ENCODE measurements at places on chromosomes 7 and 10.

DNA sequence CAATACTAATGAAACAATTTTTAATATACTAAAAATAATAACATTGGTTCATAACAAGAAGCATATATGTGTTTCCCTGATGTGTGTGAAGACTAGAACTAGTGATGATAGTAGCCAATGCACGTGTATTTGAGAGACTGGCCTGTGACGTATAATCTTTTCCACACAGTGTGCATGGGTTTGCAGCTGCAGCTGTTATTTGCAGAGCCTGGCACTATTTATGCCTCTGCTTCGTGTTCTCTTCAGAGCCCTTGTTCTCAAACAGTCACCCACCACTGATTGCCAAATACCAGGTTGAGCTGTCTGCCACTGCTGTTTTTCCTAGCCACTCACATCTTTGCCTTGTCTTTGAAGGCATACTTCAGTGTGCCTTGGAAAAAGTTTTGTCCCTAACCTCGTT is 531.7 kb downstream of the ETV1 start:
- no peak for DNase-seq

GRCh38 chr7:127650847-127651555 is 993 bp upstream of the SND1 start:
- no peak for DNase-seq

GRCh38 chr7:157407512-157408257 is 70.9 kb downstream of the DNAJB6 start:
- DNase-seq: no peak

GRCh38 chr7:44637788-44638594 is 31.6 kb downstream of the OGDH start:
- peak; percentile 38 for DNase-seq

- no peak for DNase-seq
Observed at GRCh38 chr10:54903745-54904144, 102.7 kb upstream of the PCDH15 start.

DNA sequence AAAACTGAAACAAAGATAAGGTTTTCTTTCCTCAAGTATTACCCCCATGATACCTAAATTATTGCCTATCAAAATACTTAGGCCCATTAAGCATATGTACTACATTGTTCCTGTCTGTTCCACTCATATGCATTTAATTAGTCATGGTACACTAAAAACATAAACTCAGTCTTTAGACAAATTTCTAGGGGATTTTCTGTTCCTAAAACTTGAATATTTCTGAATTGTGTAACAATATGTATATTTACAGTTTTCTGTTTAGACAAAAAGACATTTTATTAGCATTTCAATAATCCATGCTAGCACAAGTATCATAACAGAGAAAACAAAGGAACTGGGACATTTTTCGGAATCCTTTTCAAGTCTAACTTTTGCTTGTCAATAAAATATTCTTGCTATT is 234.2 kb downstream of the CRPPA start:
- DNase-seq: no peak

- DNase-seq: no peak
Observed at GRCh38 chr10:29530112-29530976, 104.4 kb downstream of the SVIL start.

- DNase-seq: no peak
Observed at GRCh38 chr7:83646027-83646426, 2.9 kb downstream of the SEMA3E start.

GRCh38 chr7:108442039-108442568 is 14.1 kb downstream of the NRCAM start:
- DNase-seq: no peak

DNA sequence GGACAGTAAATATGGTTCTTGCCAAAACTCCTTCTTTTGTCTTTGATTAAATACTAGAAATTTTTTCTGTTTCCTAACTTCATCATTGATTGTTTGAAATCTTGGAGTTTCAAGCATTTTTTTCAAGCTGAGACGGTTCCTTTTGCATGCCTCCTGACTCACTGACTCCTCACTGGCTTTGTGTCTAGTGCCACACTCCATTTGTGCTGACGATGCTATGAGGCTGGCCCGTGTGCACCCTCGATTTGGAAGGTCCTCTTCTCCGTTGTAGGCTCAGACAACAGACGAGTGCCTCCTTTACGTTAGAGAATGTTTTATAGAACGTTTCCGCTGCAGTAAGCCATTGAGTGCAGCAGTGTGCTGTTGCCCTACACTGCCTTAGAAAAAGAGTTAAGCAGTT is 10.8 kb upstream of the CSGALNACT2 start:
- DNase-seq: no peak

- no peak for DNase-seq
Observed at GRCh38 chr7:116200963-116201362, 9.4 kb upstream of the TES start.

GRCh38 chr7:2263176-2263575 is 21.1 kb downstream of the NUDT1 start:
- DNase-seq: no peak

DNA sequence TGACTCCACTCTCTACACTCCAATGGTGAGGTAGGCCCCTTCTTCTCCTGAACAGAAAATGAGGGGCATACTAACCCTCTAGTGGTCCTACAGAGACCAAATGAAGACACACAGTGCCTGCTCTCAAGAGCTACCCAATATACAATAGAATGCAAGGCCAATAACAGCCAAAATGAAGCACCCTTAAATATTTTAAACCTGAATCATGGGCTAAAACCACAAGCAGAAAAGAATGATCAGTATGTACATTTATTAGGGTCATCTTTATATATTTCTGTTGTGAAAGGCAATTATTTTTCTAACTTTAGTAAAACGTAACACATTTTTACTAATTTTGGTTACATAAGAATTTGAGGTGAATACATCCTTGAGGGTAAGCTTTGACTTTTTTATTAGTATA is 49.9 kb upstream of the COL1A2 start:
- no peak for DNase-seq

- DNase-seq: no peak
Observed at GRCh38 chr10:76034353-76035205, 603.2 kb downstream of the LRMDA start.
